ENCODE measurements at places on chromosomes 13 and 19. TPM values are rescaled to one million over a fixed set of nuclear protein-coding genes. Genes with fewer than 3 reads are reported as not detected.
A peak's percentile ranks its signal among the peaks of the same experiment; 100 is the strongest.

- DNase-seq = no peak
These were observed 145.5 kb downstream of the DLEU7 start for GRCh38 chr13:50697746-50698539.

Gene NTN5
- 0.34 TPM for total RNA-seq

DNA sequence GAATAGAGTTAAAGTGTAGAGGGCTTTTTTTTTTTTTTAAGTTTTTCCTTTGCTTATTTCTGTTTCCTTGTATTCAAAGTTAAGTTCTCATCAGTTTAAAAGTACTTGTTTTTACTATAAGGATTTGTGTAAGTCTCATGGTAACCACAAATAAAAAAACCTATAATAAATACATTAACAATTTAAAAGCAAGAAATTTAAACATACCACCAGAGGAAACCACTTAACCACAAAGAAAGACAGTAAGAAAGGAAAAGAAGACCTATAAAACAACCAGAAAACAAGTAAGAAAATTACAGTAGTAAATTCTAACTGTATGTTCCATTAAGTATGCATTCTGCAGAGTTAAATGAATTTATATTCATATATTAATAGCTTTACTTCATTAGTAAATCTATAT lies 999.1 kb upstream of the ATXN8OS start:
- DNase-seq = no peak

Gene PLIN4
- 0.21 TPM for total RNA-seq

Gene GARIN5B
- total RNA-seq = not detected

Gene CGB5
- total RNA-seq = 0.49 TPM

DNA sequence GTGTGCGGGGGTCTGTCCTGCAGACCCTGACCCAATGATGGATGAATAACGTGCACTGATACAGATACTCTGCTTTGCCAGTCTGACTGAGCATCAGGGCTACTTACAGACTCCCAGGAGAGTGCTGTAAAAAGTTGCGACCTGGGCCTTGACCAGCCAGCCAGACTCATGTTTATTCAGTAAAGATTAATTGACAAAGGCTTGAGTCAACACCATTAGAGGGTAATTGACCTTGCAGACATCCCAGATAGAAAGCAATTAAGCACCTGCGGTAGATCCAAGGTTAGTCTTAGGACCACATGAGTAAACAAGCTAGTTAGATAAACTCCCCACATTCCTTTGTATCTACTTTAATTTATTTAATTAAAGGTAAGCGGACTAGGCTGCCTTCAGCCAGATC lies 10.4 kb downstream of the NUDT19 start:
- peak; percentile 64 for DNase-seq

GRCh38 chr13:98909016-98909415 lies 68.8 kb downstream of the DOCK9 start:
- DNase-seq = no peak

Gene ACER1
- total RNA-seq = not detected

DNA sequence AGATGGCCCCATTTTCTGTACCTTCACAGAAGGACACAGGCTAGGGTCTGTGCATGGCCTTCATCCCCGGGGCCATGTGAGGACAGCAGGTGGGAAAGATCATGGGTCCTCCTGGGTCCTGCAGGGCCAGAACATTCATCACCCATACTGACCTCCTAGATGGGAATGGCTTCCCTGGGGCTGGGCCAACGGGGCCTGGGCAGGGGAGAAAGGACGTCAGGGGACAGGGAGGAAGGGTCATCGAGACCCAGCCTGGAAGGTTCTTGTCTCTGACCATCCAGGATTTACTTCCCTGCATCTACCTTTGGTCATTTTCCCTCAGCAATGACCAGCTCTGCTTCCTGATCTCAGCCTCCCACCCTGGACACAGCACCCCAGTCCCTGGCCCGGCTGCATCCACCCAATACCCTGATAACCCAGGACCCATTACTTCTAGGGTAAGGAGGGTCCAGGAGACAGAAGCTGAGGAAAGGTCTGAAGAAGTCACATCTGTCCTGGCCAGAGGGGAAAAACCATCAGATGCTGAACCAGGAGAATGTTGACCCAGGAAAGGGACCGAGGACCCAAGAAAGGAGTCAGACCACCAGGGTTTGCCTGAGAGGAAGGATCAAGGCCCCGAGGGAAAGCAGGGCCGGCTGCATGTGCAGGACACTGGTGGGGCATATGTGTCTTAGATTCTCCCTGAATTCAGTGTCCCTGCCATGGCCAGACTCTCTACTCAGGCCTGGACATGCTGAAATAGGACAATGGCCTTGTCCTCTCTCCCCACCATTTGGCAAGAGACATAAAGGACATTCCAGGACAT lies 7.0 kb upstream of the CEACAM7 start:
- DNase-seq = peak; percentile 20

Gene TMPRSS9
- 0.66 TPM for total RNA-seq

GRCh38 chr13:110179116-110179856 lies 127.7 kb downstream of the COL4A1 start:
- DNase-seq = no peak

Gene PCDH9
- total RNA-seq = 0.11 TPM

GRCh38 chr13:111936267-111936925 lies 130.6 kb upstream of the SOX1 start:
- DNase-seq = no peak

Gene TEAD2
- total RNA-seq = 8.8 TPM

Gene TM9SF2
- 155 TPM for total RNA-seq

GRCh38 chr19:8209462-8210378 lies 550 bp downstream of the CERS4 start:
- no peak for DNase-seq

Gene CGB1
- not detected for total RNA-seq

DNA sequence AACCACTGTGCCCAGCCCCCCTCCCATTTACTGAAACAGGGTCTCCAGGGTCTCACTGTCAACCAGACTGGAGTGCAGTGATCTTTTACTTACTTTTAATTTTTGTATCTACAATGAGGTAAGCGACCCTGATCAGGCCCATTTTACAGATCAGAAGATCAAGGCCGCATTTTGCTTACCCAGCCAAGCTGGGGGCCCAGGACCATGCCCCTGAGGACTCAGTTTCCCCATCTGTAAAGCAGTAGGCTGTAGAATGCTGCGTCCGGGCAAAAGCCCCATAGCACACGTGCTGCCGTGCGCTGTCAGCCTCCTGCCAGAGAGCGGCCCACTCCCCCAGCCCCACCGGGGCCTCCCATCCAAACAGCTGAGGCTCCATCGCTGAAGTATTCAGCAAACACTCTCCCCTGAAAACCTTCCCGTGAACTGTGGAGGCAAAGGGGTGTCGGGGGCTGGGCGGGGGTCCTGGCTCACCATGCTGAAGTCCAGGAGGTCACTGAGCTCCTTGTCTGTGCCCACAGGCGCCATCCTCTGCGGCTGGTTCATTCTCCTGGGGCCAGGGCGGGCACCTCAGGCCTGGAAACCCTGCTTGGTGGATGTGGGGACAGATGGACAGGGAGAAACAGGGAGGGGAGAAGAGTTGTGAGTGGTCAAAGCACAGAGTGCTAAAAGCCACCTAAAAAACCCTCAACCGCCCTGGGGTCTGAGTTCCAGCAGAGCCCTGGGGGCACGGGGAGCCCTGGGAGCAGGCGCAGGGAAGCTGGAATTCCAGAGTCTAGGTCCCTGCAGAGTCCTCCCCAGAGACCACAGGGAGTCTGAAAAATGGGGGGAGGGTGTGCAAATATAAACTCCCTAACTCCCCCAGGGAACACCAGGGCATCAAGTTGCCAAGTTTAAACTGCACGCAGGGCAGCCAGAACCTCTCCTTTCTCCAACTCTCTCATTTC lies 2.4 kb downstream of the TCF3 start:
- no peak for DNase-seq

Gene FPR1
- not detected for total RNA-seq

Gene DOCK6
- total RNA-seq = 84.1 TPM

DNA sequence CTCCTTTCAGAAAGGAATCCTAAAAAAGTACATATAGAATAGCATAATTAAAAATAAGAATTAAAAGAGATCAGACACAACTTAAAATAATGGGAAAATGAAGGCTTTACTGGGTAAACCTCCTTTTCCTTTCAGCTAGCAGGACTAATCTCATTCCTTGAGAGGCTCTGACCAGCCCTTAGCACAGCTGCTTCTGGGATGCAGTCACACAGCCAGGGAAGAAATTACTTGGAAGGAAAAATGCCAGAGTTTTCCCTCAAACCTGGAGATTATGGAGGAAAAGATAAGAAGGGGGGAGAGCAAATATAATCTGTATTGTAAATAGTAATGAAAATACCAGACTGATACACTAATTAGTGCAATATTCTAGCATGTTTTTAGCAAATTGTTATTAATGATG lies 91.8 kb downstream of the LRCH1 start:
- no peak for DNase-seq

Gene DNAAF3
- total RNA-seq = 0.45 TPM

Gene CPB2
- total RNA-seq = 0.18 TPM

- DNase-seq = no peak
These were observed 2.6 kb upstream of the JUNB start for GRCh38 chr19:12788682-12789097.

Gene SF3A2
- 129 TPM for total RNA-seq

GRCh38 chr19:40262422-40262821 lies 22.7 kb downstream of the AKT2 start:
- no peak for DNase-seq

Gene DZIP1
- 8.1 TPM for total RNA-seq

DNA sequence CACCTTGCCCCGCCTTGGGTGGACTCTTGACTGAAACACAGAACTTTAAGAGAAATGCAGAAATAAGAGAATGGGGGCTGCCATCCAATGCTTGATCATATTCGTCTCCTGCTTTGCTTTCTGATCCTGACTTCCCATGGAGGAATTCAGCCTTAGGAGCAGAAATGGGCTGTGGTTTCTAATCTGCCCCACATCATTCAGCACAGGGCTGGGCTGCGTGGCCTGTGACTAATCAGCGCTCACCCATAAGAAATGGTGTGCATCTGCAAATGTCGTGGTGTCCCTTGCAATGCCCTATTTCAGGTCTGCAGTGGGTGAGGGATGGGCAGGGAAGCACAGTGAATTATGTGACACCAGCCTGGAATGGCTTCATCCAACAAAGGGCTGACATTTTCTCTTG lies 60.7 kb upstream of the URI1 start:
- no peak for DNase-seq

GRCh38 chr19:19816679-19817078 lies 4.9 kb downstream of the ZNF506 start:
- no peak for DNase-seq

Gene SLC25A41
- total RNA-seq = 0.23 TPM

Gene ZNF229
- total RNA-seq = not detected

GRCh38 chr13:113646376-113646775 lies 11.6 kb downstream of the ATP4B start:
- no peak for DNase-seq
